NCI-H69 (cell line): ENCODE measurements at places on chromosomes 12 and 14.

DNA sequence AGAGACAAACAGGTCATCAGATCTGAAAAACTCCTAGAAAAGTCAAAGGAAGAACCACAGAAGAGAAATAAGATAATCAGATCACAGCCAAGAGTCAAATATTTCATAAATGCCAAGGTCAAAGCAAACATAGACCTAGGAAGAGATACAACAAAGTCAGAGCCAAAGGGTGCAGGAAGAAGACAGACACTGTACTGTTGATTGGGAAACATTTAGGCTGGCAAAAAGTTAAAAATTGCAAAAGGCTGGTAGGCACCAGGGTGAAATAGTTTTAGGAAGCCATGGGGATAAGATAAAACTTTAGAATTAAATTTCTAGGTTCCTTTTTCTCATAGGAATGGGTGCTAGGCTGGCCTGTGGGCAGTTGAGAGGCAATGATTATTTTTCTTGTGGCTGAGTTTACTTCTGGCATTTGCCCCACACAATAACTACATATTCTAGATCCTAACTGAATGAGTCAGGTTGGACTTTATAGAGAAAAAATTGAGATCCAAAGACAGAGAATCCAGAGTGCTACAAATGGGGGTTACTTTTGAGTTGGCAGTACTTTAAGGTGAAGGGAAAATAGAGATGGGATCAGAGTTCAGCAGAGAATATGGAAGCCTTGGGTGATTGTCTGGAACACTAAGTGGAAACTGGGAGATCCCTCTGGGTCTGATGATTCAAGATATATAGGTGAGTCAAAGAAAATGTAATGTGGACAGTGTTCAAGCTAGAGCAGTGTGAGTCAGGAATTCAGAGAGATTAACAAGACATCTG, 215.5 kb downstream of the C12orf50 start:
- no peak for DNase-seq

DNA sequence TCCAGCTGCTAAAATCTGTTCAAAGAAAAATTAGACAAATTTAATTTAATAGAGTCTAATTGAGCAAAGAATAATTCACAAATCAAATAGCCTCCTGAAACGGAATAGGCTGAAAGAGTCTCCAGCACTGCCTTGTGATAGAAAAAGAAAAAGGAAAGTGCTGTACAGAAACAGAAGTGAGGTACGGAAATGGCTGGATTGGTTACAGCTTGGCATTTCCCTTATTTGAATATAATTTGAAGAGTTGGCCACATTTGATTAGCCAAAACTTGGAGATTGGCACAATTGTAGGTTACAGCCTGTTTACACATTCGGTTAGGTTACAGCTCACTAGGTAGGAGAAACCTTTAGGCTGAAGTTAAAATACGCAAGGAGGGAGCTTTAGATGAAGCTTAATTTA, 24.8 kb upstream of the PCED1B start:
- no peak for DNase-seq

- DNase-seq, result no peak
Measured at GRCh38 chr14:101256266-101256665, 305.0 kb upstream of the DIO3 start.

GRCh38 chr12:61530456-61530855, 729.7 kb upstream of the USP15 start:
- DNase-seq, result no peak

GRCh38 chr12:109113661-109114321, 2.6 kb upstream of the ACACB start:
- no peak for DNase-seq

- no peak for DNase-seq
Measured at GRCh38 chr12:107288414-107289127, 195.2 kb upstream of the CRY1 start.

- no peak for DNase-seq
Measured at GRCh38 chr12:99926511-99927169, 58.1 kb downstream of the ANKS1B start.

GRCh38 chr14:75825147-75825592, 156.6 kb downstream of the TGFB3 start:
- no peak for DNase-seq

DNA sequence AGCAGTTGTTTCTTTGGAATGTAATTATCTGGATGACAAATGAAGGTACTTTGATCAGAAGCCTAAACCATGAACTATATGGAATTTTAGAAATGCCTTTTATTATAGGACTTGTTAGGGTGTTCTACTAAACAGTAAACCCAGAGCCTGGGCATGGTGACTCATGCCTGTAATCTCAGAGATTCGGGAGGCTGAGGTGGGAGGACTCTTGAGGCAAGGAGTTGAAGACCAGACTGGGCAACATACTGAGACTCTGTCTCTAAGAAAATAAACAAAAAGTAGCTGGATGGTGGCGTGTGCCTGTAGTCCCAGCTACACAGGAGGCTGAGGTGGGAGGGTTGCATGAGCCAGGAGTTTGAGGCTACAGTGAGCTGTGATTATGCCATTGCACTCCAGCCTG, 23.9 kb downstream of the PALS1 start:
- DNase-seq, result no peak

- DNase-seq, result peak; percentile 31
Measured at GRCh38 chr14:106844608-106845285, 1318.4 kb downstream of the TMEM121 start.

DNA sequence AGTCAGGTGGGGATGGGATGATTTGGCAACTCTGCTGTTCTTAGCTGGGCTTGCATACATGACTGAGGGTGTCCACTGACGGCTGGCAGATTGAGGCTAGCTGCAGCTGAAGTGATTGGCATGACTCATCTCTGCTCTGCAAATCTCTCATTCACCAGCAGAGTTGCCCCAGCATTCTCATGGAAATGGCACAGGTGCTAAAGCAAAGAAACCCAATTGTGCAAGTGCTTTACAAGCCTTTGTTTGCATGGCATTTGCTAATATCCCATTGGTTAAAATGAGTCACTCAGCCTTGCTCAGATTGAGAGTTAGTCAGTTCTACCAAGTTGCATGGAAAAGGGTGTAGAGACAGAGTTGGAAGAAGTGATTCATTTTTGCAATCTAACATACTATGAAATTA, 389.7 kb upstream of the FAR2 start:
- no peak for DNase-seq

- DNase-seq, result peak; percentile 75
Measured at GRCh38 chr12:106285982-106286381, 16.6 kb upstream of the TCP11L2 start.

DNA sequence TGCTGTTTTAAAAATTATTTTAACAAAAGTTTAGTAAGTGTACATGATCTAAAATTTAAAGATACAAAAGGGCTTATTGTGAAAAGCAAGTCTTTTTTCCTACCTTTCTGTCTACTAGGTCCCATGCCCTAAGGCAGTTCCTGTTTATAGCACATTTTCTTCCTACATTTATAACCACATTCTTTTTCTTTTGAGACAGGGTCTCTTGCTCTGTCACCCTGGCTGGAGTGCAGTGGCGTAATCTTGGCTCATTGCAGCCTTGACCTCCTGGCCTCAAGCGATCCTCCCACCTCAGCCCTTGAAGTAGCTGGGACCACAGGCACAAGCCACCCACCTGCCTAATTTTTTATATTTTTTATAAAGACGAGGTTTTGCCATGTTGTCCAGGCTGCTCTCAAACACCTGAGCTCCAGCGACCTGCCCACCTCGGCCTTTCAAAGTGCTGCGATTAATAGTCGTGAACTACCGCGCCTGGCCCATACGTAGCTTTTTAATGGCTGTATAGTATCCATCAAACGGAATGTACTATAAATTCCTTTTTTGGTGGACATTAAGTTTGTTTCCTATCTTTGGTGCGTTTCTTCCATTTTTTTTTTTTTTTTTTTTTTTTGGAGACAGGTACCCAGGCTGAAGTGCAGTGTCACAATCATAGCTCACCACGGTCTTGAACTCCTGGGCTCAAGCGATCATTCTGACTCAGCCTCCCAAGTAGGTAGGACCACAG, 20.9 kb downstream of the FRS2 start:
- no peak for DNase-seq

DNA sequence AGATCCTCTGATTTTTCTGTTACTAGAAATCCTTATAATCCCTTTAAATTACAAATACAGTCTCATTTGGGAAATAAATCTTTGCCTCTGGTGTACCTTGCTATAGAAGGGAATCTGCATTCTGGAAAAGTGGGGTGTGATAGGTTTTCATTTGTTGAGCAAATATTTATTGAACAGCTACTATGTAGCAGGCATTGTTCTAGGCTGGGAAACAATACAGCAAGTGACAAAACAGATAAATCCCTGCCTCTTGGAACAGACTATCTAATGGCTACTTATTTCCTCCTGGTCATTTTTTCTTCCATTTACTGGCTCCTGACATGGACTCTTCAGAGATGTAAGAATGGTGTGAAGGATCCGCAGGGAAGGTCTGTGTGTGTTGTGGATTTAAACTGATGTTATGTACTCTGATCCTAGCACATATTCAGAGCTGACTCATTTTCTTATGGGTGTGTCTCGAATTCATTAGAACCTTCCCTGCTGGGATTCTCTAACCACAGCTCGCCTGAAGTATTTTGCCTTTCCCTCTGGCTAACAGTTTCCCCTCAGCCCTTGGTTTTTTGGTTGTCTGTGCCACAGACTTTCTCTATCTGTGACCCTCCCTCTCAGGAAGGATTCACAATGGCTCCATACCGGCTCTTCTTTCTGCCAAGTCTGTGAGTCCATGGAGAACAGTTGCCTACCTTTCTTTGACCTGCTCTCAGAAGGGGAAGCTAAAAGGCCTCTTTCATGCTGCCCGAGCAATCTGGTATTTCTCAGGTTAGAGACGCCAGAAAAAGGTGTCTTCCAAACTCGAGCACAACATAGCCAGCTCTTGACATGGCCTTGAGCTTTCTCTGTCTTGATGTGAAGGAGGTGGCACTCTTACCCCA, 53.7 kb downstream of the TMTC2 start:
- peak; percentile 84 for DNase-seq

GRCh38 chr12:24561882-24562770, 386.8 kb downstream of the BCAT1 start:
- peak; percentile 87 for DNase-seq

- DNase-seq, result peak; percentile 20
Measured at GRCh38 chr14:39704594-39704993, 272.4 kb upstream of the FBXO33 start.

DNA sequence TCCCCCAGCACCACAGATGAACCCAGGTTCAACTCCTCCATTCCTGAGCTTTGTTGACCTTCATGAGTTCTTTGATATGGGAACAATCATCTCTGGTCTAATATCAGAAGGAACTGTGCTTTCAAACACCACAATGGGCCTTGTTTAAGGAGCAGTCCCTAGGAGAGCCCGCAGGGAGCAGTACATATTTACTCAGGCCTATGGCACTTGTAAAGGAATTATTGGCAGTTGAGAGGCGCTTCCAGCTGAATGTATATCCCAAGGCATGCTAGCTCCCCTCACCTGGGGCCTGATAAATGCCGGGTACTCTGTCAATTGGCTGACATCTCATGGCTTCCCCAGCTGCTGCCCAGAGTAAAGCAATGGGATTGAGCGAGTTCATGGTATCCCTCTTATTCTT, 76.2 kb downstream of the ZFP36L1 start:
- DNase-seq, result peak; percentile 72

DNA sequence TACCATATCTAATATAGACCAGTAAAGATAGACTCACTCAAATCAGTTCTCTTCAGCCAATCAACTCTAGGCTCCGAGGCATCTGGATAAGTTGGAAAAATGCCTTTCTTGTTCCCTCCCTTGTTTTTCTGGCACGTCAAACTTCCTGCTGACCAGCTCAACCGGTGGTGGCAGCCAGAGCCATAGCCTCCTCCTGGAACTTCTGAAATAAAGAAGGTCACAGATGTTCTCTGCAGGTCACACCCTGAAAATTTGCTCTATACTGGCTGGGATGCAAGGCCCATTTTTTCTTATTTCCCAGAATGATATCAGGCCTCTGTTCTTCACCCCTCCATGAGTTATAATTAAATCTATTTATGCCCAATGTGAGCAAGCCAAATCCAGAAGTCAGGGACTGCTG, 81.9 kb downstream of the BMP4 start:
- no peak for DNase-seq

GRCh38 chr12:132140501-132140900, 3.6 kb downstream of the DDX51 start:
- DNase-seq, result no peak

DNA sequence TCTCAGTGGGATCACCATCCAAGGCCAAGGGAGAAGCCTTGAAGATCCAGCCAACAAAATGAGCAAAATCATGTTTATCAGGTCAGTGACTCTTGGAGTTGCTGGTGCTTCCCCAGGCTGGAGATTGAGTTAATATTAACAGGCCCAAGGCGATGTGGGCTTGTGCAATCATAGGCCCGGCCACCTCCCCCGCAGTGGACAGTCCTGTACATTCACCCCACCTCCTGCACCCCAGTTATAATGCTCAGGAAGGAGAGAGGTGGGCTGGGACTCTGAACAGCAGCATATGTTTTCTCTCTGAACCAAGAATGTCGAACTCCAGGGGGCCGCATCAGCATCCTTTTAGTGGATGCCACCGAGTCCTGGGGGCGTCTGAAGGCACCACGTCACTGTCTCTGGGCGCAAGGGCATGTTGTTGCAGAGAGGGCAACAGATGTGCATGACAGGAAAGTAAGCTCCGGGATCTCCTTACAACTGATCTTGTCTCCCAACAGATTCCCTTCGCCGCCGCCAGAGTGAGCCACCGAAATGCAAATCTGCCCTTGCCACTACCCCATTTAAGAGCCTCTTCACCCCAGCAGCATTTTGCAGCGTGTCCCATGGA, 32.2 kb upstream of the SERPINA6 start:
- DNase-seq, result no peak

- DNase-seq, result peak; percentile 3
Measured at GRCh38 chr12:27260746-27261145, 16.7 kb downstream of the STK38L start.

DNA sequence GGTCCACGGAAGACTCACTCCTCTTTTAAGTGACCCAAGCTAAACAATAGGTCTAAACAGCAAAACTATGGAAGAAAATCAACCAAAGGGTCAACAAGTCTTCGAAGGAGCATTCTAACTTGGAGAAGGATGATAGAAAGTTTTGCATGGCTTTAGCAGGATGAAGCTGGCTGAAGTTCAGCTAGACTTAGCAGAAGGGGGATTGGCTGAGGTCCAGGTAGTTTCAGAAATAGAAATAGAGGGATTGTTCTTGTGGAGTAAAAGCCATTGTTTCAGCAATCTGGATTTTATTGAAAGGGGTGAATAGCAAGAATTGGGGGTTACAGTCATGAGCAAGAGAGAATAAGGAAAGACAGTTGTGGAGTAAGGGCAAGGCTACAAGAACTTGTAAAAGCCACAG, 84.7 kb upstream of the TSPAN8 start:
- no peak for DNase-seq

DNA sequence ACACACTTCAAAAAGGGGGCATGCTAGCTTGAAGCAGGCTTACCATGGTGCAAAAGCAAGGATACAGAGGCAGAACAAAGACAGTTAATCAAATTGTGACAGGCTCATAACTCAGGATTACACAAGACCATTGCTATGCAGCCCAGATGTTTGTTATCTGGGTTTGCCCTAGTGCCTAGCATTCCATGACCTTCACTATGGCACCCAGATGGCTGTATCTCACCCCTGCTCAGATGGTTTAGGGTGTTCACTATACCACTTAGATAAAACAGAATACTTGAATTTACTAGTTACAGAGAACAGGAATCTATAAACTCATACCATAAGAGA, 56.2 kb downstream of the SDR9C7 start:
- DNase-seq, result no peak
